Posterior cingulate gyrus (tissue), 11 donors: ENCODE measurements at places on chromosomes 11 and 22.

- DNase-seq, result no peak
These were observed 59.9 kb downstream of the PAK1 start for GRCh38 chr11:77413850-77414460.

DNA sequence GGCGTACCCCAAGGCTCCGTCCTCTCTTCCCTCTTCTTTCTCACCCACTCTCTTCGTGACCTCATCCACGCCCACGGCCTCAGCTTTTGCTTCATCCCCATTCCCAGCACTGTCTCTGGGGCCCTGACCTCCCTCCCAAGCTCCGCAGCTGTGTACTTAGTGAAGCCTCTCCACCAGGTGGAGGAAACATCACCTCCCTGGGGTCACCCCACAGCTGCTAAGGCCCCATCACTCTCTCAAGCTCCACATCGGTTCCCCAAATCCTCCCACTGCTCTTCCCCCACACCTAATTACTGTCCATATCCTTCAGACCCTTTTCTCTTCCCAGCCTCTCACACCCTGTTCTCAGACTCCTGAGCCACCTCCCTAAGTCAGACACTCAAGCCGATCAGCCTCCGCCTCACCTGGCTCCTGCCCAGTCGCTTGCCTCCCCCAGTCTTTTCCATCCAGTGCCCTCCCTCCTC, 7.9 kb upstream of the SYT7 start:
- no peak for DNase-seq

- DNase-seq, result no peak
These were observed 15.2 kb downstream of the KCNQ1 start for GRCh38 chr11:2459796-2460531.

DNA sequence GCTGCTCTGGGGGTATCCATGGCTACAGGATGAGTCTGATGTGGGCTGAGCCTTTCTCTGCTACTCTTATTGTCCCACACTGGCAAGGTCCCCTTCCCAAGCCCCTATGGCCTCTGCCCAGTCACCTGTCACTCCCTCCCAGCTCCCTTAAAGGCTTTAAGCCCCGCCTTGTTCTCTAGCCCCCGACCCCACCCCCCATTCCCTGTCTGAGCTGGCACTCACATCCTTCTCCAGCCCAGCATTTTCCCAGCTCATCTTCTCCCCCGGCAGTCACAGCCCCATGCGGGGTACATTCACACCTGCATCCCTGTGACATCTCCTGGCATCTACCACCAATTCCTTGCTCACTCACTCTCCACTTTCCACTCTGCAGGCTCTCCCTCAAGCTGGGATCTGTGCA, 4.3 kb downstream of the MTFP1 start:
- DNase-seq, result no peak

DNA sequence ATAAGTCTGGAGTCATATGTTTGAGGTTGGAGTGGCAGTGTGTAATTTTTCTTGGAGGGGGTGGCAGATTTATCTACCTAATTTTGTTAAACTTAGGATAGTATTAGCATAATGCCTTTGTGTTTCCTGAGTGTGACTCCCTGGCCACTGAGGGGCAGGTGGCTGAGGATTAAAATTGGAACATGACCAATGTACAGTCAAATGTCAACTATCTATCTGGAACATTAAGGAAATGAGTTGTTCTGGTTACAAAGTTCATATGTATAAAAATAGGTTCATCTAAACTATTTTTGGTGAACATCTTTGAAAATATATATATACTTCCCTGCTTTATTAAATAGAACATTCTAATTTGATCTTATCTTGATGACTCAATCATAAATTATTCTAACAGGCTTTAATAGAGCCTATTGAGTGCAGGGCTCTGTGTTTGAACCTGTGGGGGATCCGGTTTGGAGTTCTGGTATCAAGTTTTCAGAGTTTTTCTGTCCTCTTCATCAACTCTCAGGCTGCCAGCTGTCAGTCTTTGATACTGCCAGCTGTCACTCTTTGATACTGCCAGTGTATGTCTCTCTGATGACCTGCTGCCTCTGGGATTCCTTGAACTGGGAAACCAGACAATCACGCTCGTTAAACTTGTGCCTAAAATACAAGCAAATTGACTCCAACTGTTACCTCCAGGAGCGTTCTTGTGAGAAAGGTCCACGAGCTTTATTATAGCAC, 309.6 kb downstream of the METTL15 start:
- DNase-seq, result no peak

GRCh38 chr11:118870396-118871343, 13.0 kb upstream of the CXCR5 start:
- peak; percentile 89 for DNase-seq

DNA sequence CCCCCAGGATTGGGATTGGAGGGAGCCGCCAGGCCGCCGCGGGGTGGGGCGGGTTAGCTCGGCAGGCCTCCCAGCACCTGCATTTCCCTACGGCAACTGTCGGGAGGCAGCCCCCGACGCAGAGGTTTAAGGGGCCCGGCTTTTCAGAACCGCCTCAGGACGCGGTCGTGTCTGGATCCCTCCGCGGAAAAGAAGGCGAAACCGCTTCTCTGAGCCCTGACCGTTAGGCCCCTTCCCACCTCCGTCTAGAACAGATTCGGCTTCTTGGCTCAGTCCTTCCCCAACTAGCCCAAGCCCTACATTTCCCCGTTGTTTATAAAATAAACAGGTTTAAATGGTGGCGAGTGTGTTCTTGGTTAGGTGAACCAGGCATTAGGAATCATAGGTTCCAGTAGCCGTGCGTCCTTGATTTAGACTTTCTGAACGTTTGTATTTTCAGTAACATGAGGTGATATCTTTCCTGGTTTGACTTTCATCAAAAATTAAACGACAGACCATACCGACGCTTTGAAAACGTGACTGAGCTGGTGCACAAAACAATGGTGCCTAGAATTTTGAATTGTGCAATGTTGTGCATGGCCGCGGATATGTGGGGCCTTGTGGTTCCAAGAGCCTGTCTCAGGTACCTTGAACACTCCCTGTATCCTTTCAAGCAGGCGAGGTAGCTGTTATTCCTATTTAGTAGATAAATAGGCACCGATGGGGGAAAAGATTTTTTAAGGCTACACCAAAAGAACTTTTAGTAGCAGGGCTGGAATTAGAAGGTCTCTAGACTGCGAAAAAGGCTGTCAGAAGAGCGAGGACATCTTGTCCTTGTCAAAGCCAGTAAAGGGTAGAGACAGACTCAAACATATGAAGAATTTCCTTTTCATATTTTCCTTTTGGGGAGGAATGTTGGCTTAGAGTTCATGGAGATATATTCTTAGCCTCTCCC, 1.2 kb upstream of the HSPA8 start:
- DNase-seq, result peak; percentile 95

DNA sequence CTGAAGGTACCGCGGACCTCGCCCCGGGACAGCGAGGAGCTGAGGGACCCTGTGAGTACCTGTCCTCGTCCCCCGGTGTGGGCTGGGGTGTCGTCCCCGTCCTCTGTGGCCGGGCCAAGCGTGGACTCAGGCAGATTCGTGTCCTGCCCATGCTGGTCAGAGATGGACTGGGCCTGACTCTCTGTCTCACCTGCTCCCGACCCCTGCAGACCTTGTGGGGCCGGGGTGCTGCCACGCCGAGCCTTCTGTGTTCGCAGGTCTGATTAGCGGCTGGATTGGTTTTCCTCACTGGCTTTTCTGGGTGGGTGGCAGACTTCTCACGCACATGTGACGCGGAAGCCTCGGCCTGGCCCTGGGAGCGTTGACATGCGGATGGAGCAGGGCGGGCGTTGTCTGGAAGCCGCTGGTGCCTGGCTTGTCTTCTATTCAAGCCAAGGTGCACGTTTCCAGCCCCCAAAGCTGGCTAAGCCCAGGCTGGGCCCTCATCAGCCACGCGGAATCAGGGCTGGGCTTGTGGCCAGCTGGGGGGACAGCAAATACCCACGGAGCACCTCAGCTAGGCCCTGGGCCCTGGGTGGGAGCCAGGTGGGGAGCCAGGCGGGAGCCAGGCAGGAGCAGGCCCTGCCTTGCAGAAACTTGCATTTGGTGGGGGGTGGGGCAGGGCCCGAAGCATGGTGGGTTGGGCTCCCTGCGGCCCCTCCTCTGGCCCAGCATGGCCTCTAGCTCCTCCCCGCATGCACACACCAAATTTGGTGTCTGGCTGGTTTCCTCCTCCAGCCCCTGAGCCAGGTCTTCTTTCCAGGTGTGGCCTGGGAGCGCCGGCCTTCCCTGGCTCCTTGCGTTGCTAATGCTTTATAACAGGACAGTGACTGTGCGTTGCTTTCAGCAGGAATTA, 7.0 kb downstream of the GRAMD4 start:
- DNase-seq, result no peak

- DNase-seq, result no peak
These were observed 61.3 kb downstream of the RTL6 start for GRCh38 chr22:44436736-44437135.

DNA sequence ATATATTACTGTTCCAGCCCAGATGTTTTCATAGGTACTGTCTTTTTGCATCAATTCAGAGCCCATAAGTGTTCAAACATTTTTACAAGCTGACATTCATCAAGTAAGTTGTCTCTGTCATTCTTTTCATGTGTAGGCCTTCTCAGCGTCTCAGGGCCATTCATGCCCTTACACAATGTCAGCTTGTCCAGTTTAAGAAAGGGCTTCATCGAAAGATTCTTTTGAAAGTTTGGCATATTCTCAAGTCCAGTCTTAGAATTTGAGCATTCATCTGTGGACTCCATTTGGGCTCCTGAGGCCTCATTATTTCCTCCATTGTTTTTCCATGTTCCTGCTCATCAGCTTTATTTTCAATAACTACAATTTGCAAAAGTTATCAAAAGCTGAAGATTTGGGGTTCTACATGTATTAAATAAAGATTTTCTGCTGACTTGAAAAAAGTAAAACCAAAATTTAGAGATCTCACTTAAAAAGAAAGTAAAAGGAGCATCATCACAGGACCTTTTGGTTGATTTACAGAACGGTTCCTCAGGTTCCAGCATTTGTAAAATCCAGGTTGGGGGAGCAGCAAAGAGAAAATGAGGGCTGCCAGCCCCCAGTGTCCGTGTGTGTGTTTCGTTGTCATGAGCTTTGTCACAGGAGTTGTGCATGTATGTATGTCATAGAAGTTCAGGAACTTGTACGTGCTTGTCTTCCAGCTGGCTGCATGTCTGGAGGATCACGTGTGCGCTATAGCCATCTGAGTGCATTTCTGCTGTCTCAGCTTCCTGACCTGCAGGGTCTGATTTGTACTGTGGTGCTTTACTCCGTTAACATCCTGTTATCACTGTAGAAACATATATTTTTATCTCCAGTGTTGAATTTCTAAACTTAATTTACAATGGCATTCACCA, 15.6 kb downstream of the MOV10L1 start:
- DNase-seq, result no peak

DNA sequence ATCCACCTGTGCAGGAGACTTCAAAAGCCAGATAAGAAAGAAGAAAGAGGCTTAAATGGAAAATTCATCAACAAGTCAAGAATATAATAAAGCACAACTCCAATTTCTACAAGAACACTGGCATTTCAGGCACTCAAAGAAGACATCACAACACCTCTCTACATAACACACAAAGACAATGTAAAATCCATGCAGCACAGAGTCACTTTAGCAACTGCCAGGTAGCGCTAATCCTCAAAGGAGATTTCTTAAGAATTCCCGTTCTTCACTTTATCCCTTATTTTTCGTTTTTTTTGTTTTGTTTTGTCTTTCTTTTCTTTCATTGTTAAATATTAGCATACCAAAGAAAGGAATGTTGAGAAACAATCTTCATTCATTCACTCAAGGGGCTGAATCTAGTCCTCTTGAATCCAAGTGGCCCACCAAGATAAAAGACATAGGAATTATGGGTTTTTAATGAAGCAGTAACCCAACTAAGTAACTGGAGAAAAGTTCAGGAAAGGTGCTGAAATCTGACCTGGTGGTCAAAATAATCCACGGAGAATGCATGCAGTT, 95.0 kb downstream of the CADM1 start:
- DNase-seq, result no peak

DNA sequence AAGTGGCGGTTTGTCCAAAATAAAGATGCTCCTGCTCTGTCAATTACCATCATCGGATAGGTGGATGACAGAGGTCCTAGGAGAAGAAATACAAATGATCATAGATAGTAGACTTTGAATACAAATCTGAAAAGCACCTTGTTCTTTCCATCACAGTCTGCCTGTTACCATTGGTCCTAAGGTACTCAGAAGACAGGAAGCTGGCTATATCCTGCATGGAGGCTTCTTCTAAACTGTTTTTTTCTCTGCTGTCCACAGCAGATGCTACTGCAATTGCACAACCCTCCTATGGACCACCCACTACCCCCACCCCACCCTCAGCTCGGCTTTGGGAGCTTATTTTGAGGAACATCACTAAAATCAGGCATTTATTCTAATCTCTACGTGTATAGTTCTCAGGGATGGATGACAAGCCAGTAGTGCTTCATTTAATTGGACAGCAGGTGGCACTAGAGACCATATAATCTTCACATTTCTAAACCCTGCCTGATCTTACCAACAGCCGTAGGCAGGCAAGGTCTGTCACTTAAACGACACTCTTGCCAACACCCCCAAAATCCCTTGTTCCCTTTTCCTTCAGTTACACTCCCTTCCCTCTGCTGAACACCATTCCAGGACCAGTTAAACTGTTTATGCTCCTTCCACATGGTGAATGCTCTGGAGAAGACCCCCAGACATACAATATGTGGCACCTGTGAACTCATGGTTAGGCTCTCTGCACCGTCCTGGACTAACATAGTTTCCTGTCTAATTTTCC, 6.6 kb upstream of the PTS start:
- no peak for DNase-seq

DNA sequence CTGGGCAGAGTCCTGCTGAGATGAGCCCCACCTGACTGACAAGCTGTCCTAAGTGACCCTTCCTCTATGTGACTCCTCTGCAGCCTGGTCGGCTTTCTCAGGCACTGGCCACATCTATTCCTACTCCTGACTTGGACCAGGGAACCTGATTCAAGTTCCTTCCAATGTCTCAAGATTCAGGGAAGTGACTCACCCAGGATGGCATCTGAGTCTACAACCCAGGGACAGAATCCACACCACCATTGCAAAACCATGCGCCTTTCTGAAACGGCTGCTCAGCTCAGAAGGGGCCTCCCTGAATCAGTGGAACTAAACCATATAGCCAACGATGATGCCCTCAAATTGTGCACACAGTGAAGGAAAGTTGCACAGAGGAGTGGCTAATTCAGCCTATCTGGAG, 63.9 kb upstream of the CSNK2A3 start:
- DNase-seq, result no peak

GRCh38 chr11:64291752-64292459, 804 bp downstream of the KCNK4 start:
- DNase-seq, result peak; percentile 31

DNA sequence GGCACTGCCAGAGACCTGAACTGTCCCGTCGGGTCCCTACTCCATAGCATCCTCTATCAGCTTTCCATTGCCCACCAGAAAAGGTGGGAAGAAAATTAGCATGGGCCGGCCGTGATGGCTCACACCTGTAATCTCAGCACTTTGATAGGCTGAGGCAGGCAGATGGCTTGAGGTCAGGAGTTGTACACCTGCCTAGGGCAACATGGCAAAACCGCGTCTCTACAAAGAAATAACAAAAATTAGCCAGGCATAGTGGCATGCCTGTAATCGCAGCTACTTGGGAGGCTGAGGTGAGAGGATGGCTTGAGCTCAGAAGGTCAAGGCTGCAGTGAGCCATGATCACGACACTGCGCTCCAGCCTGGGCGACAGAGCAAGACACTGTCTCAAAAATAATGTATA, 3.5 kb downstream of the SLC25A18 start:
- DNase-seq, result no peak
